ENCODE measurements at places on chromosomes 5 and 9. TPM values are rescaled to one million over a fixed set of nuclear protein-coding genes. Genes with fewer than 3 reads are reported as not detected.

- DNase-seq: no peak
Observed at GRCh38 chr5:58708456-58708855, 125.6 kb downstream of the RAB3C start.

DNA sequence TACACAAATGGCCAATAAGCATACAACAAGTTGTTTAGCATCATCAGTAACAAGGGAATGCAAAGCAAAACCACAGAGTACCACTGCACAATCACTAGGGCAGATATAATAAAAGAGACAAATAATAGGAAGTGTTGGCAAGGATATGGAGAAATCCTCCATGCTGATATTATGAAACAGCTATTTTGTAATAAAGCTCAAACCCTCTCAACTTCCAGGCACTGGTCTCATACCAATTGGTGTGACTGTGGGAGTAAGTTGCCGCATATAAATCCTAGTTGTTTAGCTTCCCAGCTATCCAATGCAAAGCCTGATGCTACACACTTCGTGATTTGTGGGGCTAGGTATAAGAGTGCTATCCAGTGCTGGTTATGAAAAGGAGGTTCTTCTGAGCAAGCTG is 88.6 kb downstream of the SMIM23 start:
- DNase-seq: no peak

DNA sequence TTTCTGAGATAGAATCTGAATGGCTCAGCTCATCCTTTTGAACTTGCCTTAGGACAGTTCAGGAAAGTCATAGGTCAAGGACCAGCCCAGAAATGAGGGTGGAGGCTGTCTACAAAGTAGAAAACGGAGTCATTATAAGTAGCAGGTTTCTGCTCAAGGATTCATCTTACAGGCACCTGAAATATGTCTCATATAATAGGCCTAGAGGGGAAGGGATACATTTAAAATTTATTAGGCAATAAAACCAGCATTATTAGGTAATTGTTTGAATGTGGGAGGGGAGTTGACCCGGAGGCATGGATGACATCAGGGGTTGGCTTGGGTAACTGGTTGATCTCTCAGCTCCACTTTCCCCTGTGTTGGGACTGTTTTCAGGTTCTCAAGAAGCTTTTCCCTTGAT is 11.9 kb upstream of the GALNT10 start:
- DNase-seq: no peak

DNA sequence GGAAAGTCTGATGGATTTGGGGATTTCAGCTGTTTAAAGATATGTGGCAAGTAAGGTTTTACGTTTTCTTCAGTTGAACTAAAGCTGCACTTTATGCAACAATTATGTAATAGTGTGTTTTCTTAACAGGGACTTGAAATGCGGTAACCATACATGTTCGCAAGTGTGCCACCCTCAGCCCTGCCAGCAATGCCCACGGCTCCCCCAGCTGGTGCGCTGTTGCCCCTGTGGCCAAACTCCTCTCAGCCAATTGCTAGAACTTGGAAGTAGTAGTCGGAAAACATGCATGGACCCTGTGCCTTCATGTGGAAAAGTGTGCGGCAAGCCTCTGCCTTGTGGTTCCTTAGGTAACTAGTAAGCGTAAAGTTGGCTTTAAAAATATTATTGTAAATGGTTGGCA is 28.5 kb downstream of the NFX1 start:
- no peak for DNase-seq

DNA sequence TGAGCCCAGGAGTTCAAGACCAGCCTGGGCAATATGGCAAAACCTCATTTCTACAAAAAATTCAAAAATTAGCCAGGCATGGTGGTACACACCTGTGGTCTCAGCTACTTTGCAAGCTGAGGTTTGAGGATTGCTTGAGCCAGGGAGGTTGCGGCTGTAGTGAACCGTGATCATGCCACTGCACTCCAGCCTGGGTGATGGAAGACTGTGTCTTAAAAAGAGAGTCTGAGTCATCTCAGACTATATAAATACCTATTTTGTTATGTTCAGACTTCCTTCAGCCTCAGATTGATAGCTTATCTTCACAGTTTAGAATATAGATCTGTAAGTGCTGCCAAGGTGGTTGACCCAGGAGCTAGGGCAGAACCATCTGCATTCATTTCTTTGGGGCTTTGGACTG is 1.6 kb upstream of the PAIP2 start:
- DNase-seq: no peak

GRCh38 chr5:11069041-11069440 is 308.0 kb upstream of the DAP start:
- no peak for DNase-seq

DNA sequence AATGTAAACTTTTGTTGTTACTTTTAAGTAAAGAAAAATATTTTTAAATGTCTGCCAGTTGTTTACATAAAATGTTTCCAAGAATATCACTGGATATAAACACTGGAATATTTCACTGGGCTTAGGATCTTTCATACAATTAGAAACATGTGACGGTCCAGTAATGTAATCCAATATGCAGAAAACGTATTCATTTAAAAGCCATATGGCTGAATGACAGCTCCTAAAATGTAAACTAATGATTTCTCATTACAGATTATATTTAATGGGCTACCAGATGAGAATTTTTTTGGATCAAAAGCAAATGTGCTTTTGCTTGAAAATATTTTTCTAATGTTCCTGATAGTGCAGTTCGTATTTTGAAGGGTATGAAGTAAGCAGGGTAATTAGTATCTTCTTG is 124.3 kb downstream of the TTC39B start:
- no peak for DNase-seq

DNA sequence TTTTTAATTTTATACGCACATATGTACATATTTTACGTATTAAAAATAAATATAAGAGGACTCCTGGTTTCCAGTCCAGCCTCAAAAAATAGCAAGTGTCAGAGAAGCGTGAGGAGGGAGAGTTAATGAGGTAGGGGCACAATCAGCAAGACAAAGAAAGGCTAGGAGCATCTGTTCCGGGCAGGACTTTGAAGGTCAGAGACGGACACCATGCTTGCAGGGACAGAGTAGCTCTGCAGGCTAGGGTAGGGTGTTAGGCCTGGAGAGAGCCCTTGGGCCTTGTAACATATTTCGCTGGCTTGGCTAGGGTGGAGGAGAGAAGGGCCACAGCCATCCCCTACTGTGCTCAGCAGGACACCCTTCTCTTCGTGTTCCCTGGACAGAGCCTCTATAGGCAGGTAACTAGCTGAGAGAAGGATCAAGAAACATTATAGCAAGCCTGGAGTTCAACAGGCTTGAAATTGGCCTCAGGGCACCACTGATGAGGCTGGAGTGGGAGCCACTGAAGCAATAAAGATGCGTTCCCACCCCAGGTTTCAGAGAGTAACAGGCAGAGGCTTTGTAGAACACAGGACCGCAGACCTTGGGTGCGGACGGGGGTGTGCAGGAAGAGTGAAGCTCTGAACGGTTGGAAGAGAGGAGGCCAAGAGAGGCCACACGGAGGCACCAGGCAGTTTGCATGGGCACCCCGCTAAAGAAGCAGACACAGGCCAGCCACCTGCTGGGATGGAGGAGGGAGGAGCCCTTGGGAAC is 9.7 kb upstream of the IPPK start:
- no peak for DNase-seq

DNA sequence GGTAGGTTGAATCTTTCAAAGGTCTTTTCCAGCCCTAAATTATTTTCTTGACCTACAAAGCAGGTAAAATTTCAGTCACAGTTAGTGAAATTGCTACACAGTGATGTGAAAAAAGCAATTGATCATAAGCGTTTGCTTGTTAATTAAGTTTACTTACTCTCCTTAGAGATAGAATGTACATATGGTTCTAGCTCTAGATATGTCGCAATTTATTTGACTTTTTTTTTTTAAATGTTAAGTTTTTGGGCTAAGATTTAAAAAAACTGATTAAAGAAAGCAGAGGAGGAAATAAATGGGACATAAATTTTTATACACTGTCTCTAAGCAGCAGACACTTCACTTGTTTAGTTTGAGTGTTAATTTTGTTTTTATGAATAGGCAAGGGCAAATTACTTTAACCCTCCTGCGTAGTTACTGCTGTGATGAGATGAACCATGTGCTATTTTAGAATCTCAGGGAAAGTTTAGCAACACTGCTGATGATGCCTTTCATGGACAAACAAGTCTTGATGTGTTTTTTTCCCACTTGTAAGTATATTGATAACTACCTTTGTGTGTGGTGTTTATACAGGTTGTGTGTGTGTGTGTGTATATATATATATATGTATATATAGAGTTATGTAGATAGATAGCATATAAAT is 38.3 kb upstream of the FAM120AOS start:
- DNase-seq: no peak

DNA sequence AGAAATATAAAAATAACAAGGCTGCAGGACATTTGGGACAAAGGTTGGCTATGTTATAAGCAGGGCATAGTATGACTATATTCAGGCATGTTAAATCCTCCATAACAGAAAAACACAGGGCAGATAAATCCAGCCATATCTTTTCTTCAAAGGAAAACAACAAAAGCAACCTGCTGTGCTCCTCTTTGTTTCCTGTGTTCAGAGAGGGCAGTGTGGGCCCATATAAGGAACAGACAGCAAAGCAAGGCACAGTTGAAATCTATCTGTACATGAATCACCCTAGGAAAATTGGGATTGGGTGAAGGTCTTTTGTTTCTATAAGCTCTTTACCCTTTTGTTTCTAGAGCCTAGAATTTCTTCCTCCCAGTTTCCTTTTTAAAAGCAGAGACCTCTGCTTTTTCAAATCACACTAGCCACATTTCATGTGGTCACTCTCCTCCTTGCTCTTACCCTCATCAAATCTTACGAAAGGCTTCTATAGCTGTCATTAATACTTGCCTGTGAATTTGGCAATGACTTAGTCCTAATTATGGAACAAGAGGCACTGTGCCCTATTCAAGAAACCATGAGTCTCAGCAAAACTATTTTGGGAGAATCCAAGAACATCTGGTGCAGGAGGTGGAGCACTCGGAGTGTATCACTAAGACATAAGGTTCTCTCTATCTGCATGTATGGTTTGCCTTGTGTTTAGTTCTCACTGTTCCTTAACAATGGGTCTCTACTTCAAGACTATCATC is 1.8 kb downstream of the GZMA start:
- DNase-seq: no peak

DNA sequence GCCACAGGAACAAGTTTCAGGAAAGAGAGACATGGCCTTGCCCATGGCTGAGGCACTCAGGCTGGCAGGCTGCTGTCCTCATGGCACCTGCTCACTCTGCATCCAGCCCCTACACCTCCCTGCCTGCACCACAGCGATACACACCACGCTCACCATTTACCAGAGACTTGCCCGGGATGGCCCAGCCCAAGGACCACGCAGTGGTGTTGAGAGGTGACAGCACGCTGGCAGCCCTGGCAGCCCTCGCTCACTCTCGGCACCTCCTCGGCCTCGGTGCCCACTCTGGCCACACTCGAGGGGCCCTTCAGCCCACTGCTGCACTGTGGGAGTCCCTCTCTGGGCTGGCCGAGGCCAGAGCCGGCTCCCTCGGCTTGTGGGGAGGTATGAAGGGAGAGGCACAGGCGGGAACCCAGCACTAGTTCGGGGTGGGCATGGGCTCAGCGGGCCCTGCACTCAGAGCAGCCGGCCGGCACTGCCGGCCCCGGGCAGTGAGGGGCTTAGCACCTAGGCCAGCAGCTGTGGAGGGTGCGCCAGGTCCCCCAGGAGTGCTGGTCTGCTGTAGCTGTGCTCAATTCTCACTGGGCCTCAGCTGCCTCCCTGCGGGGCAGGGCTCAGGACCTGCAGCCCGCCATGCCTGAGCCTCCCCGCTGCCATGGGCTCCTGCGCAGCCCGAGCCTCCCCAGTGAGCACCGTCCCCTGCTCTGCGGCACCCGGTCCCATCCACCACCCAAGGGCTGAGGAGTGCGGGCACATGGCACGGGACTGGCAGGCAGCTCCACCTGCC is 20.3 kb downstream of the ZDHHC11B start:
- DNase-seq: no peak

DNA sequence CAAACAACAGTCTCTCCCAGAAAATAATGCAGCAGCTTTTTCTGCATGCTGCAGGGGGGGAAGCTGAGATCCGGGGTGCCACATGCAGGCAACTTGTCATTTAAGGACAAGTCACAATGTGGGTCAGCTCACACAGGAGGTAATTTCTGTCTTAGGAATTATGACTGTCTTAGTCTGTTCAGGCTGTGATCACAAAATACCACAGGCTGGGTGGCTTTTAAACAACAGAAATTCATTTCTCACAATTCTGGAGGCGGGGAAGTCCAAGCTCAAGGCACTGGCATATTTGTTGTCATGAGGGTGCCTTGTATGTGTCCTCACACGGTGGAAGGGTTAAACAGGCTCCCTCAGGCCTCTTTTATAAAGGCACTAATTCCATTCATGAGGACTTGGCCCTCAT is 127.7 kb downstream of the DIRAS2 start:
- DNase-seq: no peak

DNA sequence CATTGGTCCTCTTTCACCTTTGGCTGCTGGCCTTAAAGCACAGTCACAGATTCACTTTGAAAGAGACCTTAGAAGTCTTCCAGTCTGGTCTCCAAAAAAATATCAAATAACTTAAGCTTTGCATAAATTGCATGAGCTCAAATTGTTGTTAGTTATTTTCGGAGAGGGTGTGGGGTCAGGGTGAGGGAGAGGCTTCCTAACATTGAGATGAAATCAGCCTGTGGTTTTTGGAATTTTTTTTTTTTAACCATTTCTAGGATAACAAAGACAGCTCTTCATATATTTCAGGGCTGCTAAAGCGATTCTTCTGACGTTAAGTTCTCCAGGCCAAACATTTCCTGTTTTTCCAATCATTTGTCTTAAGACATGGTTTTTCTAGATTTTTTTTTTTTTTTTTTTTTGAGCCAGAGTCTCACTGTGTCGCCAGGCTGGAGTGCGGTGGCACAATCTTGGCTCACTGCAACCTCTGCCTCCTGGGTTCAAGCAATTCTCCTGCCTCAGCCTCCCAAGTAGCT is 4.5 kb downstream of the OCLN start:
- DNase-seq: no peak

DNA sequence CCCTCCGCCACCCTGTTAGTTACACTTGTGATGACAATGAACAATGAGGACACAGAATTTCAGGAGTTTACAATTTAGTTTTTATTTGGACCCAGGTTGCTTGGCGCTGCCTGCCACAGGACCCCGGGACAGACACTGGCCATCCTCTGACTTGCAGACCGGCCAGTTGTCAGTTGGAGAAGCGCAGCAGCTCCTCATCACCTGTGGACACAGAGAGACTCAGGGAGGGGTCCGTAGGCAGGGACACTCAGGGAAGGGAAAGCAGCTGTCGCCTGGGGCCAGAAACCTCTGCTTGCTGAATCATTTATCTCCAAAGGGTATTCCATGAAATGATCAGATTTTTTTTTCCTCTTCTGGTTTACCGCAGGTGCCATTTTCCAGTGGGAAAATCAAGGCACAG is 18.0 kb downstream of the AMBP start:
- DNase-seq: no peak

Gene ENDOG
- 6.4 TPM for total RNA-seq

Gene CD274
- 2.4 TPM for total RNA-seq

Gene KCNIP1
- total RNA-seq: 3.0 TPM

Gene ARID3C
- not detected for total RNA-seq

Gene AMBP
- total RNA-seq: not detected

Data from urinary bladder (tissue), 4 donors.